ENCODE measurements at places on chromosomes 7 and 10.

GRCh38 chr7:42479816-42480633, 243.0 kb upstream of the GLI3 start:
- DNase-seq = no peak

DNA sequence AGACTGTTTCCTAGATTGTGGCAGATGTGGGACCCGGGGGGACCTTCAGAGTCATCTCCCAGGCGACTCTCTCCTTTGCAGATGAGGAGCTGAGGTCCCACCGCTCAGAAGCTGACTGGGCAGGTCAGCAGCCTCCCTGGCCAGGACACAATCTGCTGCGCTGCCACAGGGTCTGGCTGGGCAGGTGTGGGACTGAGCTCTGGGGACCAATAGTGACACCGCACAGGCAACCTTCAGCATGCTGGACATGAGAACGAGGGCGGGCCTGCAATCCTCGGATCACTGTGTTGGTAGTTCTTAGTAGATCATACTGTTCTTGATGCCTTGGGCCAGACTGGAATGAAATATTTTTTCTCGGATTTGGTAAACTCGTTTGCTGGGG, 20.5 kb upstream of the CRYGN start:
- DNase-seq = no peak

DNA sequence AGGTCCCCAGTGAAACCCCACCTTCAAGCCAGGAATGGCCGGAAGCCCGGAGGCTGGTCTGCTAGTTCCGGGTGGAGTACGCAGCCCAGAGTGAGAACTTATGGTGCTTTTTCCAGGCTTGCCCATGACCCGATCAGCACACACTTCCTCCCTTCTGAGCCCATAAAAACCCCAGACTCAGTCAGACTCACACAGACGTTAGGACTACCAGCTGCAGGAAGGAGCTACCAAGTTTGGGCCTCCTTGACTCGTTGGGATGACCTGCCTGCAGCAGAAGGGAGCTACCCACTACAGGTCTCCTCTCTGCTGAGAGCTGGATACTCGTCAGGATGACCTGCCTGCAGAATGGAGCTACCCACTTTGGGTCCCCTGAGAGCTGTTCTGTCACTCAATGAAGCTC, 39.1 kb downstream of the SCRN1 start:
- no peak for DNase-seq

GRCh38 chr10:36725581-36726520, 399.5 kb upstream of the ANKRD30A start:
- no peak for DNase-seq

- no peak for DNase-seq
Measured at GRCh38 chr10:70587045-70587658, 15.4 kb downstream of the PRF1 start.

DNA sequence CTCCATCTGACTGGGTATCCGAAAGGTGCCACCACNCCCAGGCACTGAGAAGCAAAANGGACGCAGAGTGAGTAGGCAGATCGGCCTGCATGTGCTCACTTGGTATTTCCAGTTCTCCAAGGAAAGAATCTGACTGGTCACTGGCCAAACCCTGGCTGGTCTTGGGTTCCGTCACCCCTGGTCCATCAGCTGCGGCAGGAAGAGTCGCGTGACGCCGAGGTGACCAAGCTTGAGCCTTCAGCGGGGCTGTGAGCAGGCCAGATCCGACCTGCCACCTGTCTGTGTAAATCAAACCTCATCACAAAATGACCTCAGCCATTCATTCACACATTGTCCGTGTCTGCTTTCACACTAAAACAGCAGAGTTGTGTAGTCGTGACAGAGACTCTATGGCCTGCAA, 28.8 kb upstream of the CHST15 start:
- DNase-seq = no peak

DNA sequence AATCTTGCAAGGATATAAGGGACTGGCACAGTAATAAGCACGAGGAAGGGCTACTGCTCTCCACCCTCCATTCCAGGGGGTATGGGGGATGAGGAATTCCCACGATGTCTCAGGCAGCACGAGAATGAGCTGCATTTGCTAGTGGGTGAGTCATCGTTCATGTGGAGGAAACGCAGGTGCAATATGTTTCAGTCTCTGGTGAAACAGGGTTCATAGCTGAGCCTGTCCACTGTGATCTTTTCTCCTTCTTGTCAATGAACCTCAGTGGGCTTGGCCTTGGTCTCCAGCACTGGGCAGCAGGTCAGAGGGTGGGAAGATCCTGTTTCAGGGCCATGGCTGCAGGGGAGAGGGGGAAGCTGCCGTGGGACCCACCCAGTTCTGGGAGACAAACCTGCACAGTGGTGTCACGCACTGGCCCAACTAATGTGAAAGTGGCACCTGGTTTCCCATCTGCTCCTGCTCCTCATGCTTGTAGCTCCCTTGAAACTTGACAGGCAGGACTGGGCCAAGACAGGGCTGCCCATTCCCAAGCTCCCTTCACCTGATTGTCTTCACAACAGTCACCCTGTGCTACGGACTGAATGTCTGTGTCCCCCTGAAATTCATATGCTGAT, 181.9 kb downstream of the USP6NL start:
- no peak for DNase-seq

DNA sequence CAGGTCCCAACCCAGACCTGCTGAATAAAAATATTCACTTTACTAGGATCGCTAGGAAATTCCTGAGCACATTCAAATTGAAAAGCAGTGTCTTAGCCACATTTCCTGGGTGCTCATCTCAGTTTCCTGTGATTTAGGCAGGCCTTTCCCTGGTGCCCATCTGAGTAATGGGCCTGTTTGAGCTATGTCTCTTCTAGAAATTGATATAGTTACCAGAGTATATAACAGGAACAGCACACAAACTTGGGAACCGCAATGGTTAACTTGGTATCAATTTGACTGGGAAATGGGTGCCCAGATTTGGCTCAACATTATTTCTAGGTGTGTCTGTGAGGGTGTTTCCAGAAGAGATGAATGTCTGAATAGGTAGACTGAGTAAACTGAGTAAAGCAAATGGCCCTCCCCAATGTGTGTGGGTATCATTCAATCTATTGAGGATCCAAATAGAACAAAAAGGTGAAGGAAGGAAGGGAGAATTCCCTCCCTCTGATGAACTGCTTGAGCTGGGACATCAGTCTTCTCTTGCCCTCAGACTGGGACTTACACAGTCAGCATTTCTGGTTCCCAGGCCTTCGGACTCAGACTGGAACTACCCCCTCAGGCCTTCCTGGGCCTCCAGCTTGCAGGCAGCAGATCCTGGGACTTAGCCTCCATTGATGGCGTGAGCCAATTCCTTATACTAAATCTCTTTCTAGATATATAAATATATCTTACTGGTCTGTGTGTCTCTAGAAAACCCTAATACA, 99.1 kb downstream of the CCDC71L start:
- no peak for DNase-seq

DNA sequence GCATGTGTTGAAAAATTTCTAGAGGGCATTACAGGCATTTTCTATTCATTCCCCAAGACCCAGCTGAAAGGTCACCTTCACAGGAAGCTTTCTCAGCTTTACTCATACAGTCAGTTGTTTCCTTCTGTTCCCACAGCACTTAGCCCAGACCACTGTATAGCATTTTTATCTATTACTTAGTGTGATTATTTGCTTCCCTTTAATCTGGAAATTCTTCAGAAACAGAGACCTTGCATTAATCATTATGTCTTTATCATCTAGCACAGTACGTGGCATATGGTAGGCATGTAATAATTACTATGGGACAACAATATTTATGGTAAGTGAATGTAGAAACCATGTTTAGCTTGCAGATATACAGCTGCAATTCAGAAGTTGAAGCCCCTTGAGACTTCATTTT, 38.2 kb upstream of the CDK6 start:
- no peak for DNase-seq

DNA sequence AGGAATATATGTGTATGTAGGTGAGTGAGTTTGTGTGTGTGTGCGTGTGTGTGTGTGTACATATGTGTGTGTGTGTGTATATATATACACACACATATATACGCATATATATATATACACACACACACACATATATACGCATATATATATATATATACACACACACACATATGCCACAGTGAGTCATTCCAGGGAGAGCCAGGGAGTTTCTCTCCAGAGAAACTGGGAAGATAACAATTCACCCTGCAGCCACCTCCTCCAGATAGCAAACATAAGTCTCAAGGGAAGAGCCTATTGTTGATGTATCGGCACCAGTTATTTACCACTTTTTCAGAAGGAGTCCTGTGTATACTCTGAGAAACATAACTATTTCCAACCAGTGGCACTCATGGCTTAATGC, 102.3 kb upstream of the STK17A start:
- DNase-seq = no peak

DNA sequence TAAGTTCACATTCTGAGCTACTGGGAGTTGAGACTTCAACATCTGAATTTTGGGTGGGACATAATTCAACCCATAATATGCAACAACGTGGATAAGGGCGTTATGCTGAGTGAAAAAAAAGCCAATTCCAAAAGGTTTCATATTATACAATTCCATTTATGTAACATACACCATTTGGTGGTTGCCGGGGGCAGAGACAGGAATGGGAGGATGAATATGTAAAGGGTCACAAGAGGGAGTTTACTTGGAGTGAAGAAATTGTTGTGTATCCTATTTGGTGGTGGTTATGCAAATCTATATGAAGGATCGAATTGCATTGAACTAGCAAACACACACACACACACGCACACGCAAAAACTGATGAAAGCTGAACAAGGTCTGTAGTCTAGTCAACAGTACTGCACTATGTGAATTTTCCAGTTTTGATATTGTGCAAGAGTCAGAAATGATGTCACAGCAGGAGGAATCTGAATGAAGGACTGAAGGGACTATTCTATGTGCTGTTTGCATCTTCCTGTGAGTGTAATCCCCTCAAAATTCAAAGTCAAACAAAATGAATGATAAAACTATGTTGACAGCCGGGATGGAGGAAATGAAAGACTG, 249.2 kb upstream of the HABP2 start:
- no peak for DNase-seq

DNA sequence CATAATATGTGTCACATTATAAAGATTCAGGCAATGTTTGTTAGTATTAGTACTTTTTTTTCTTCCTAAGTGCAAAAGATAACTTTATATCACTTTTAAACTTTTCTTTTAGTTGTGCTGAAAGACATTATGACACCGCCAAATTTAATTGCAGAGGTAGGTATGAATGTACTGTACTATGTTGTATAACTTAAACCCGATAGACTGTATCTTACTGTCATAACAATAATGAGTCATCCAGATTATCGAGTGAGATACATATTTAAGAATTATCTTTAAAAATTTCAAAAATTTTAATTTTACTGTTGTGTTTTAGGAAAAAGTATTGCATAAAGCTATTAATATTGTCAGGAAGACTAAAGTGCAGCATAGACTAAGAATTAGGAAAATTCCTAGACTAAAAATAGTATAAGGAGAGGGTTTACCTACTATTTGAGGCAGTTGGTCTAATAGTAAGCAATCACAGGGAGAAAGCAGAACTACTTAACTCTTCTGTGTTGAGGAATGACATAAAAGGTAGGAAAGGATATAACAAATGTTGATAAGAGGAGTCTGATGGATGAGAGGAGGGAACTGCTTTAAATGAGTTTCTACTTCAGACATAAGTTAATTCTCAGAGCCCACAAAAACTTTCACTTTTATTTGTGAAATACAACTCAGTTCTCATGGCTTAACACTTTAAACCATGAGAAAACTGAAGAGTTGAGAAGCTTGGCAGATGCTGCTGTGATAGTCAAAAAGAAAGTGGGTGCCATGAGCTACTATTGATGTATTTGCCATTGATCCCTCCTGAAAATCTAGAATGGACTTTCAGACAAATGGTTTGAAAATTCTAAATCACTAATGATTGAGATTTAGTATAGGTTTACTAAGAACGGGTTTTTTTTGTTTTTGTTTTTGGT, 67.8 kb downstream of the PTEN start:
- no peak for DNase-seq

- no peak for DNase-seq
Measured at GRCh38 chr10:66804962-66805361, 120.9 kb upstream of the LRRTM3 start.

GRCh38 chr10:100146875-100147650, 38.8 kb downstream of the ERLIN1 start:
- DNase-seq = no peak

- no peak for DNase-seq
Measured at GRCh38 chr10:128400564-128400963, 274.3 kb upstream of the MKI67 start.

DNA sequence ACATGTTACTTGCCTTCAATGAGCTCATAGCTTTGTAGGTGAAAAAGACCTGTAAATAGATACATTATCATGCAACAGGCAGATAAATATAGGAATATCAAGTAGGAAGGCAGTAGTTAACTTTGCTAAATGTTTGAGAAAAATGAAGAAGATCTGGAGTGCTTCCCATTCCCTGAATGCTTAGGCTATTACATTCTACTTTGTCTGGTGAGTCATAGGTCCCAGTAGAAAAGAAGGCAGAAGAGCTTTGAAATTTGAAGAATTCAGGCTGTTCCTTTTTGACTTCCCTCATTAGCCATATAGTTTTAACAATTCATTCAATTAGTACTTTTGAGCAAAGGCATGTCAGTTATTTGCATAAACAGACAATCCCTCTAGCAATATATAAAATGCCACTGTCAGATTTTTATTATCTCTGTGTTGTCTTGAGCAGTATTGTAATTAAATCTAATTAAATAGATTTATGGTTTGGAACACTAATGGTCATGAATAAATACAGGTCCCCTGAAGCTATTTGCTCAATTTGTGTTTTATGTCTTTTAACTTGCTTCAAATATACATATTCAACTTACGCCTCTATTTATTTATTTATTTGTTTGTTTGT, 875.0 kb downstream of the REEP3 start:
- no peak for DNase-seq
